ENCODE measurements at places on chromosomes 4 and X.

DNA sequence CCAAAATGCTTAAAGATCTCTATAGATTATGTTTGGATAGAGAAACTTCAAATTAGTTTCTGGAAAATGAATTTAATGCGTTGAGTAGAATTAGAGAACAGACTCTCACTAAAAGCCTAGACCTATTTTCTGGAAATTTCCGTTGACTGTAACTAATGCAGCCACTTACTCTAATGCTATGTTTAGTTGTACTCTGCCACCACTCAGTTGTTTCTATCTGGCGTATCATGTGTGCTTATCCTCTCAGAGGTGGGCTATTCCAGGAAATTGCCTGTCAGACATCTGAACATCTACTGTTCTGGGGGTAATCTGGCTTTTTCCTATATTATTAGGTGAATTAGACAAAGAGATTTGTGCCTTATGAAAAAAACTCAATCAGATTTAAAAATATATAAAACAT lies 347.1 kb upstream of the FSTL5 start:
- DNase-seq = no peak

- no peak for DNase-seq
Measured at GRCh38 chrX:138923805-138924204, 212.3 kb upstream of the FGF13 start.

GRCh38 chr4:186104114-186104889 lies at the start of gene FAM149A:
TSS of gene FAM149A (plus strand) at chr4:186104704.
- peak; percentile 39 for DNase-seq

DNA sequence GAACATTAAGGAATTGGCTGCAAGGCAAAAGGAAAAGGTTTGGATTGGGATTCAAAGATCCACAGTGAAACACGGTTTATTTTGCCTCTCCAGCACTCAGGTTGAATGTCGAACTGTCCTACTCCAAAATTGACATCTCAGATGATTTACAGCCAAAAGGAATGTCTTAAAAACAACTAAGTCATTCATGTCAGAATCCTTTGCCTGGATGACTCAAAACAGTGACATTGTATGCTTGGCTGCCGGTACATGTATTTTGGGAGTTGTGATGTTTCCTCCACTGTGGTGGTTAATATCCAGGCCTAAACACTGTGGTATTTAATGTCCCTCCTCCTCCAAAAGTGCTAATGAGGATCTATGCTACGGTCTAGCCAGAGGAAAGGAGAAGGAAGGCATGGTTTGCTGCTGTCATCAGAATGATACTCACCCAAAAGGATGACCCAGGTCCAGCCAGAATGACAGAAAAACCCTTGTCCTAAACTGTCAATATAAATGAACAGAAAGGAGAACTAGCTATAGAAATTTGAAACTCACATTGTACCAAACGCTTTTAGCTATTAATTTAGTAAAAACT lies 20.9 kb downstream of the PGM2 start:
- DNase-seq = no peak

- DNase-seq = no peak
Measured at GRCh38 chr4:152022543-152022942, 261.7 kb upstream of the GATB start.

DNA sequence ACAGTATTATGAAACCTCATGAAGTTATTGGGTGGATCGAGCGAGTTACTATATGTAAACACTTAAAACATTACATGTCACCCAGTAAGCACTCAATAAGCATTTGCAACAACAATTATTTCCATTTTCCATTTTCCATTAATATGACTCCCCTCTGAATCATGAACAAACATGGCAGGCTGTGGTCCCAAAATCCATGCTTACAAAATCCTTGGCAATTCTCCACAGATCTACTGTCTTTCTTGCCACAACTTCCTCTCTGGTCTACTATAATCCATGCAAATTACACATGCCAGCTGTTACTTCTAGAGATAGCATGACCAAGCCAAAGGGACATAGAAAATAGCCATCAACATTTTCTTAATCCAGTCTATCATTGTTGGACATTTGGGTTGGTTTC lies 22.0 kb downstream of the ASB11 start:
- DNase-seq = no peak

- no peak for DNase-seq
Measured at GRCh38 chr4:8112036-8112576, 46.5 kb downstream of the ABLIM2 start.

DNA sequence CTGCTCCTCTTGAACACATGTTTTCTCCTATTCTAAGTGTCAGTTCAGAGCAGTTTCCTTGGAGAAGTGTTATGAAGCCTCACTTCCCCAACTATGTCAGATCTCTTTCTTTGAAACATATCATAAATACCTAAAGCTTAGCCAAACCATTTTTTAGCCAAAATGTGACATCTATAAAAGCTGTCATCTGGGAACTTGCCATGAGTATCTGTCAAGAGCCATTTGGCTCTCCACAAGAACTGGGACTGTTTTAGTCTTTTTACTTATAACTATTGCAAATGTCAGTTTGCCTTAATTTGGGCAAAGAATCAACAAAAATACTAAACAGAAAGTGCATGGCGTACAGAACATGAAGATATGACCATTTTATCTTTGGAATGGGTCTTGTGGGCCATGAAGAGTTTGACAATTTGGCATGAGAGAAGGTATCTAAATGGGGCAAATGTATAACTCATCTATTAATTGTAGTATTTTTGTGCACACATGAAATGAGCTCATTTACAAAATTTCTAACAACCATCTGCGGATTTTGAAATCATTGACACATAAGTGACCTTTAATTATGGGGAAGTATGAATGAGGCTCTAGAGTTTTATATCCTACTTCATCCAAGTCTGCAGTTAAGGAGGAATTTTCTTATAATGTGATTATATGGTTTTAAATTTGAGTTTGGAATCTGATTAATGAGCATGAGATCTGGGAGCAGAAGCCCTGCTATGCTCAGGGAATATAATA lies 129.1 kb upstream of the PACRGL start:
- no peak for DNase-seq

DNA sequence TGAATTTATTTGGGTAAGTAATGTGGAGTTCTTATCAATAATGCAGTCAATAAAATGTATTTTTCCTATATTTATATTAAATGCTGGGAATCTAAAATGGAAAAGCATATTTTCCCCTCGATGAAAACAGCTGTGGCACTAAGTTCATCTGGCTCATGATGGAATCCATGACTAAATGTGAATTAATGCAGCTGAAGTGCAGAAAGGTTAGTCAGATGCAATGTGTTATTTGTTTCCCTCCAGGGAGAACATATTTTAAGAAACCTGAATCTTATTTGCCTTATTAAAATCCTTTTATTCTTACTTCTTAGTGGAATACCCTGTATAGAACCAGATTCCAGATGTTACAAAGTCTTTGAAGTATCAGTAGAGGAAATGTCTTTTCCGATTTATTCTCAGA lies 247.9 kb downstream of the ARHGAP24 start:
- DNase-seq = no peak

DNA sequence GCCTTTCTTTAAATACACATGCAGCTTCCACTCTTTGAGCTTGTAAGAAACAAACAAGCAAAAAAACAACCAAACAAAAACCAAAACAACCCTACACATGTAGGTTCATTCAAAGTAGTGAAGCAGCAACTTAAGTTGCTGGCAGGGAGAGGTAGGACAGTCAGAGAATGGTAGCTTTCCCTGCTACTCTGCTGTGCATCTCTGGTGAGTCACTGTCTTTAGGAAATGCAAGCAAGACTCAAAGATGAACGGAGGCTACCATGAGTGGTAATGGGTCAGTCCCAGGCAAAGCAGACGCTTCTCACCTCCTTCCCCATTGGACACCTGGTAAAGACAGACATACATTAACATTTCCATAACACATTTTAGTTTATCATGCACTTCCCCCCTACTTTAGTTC lies 43.2 kb downstream of the PGRMC2 start:
- DNase-seq = no peak

GRCh38 chrX:44303119-44303518 lies 40.4 kb downstream of the EFHC2 start:
- peak; percentile 23 for DNase-seq

GRCh38 chrX:132855780-132856341 lies 102.6 kb downstream of the HS6ST2 start:
- DNase-seq = no peak

- no peak for DNase-seq
Measured at GRCh38 chr4:107299646-107300045, 263.5 kb upstream of the DKK2 start.
